GM18507 (cell line): ENCODE measurements at places on chromosomes 7 and 10.

DNA sequence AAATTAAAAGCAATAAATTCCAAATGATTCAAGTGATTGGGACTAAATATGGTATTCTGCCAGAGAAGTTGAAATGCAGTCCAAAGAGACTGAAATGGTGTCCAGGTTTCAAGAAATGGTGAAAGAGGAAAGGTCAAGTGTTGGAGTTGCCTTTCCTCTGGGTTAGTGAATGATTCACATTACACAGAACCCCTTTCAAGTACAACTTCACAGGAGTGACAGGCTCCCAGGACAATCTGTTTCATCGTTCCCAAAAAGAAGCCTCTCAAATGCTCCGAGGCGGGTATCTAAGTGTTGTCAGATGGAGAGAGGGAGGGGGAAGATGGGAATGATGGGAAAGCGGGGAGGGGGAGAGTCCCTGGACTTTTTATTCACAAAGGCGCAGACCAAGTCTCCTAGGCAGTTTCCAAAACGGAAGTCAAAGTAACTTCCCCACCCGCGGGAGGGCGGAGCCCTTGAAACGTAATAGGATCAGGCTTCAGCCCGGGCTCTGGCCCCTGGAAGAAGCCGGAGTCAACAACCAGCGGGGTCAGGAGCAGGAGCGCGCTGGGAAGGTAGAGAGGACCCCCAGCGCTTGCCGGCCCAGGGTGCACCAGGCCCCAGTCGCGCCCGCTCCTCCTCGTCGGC is 754 bp downstream of the SLC25A13 start:
- no peak for DNase-seq

GRCh38 chr10:80160361-80161320 is 28.1 kb downstream of the PLAC9 start:
- DNase-seq = no peak

- DNase-seq = no peak
Measured at GRCh38 chr7:148185041-148185440, 405.5 kb upstream of the C7orf33 start.

GRCh38 chr7:89780291-89780690 is 374.0 kb upstream of the STEAP1 start:
- DNase-seq = no peak

GRCh38 chr10:132517951-132518521 is 19.6 kb upstream of the INPP5A start:
- DNase-seq = no peak

GRCh38 chr10:74255888-74256357 is 104.9 kb downstream of the ADK start:
- no peak for DNase-seq

- DNase-seq = no peak
Measured at GRCh38 chr7:111600091-111600490, 37.8 kb upstream of the IMMP2L start.

DNA sequence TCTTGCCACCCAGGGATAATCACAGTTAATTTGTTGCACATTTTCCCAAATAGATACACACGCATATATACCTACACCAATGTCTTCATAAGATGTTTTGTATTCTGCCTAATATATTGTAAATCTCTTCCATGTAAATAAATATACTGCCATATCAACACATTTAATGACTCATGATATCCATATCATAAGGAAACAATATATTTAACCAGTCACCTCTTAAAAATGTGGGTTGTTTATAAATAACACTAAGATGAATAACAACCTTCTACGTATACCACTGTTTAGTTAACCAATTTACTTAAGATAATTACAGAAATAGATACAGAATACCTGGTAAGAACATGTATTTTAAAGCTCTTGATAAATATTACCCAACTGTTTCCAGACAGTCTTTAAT is 38.2 kb downstream of the ELAPOR2 start:
- no peak for DNase-seq
